ENCODE measurements at places on chromosomes 16 and 17. TPM values are rescaled to one million over a fixed set of nuclear protein-coding genes. Genes with fewer than 3 reads are reported as not detected.

DNA sequence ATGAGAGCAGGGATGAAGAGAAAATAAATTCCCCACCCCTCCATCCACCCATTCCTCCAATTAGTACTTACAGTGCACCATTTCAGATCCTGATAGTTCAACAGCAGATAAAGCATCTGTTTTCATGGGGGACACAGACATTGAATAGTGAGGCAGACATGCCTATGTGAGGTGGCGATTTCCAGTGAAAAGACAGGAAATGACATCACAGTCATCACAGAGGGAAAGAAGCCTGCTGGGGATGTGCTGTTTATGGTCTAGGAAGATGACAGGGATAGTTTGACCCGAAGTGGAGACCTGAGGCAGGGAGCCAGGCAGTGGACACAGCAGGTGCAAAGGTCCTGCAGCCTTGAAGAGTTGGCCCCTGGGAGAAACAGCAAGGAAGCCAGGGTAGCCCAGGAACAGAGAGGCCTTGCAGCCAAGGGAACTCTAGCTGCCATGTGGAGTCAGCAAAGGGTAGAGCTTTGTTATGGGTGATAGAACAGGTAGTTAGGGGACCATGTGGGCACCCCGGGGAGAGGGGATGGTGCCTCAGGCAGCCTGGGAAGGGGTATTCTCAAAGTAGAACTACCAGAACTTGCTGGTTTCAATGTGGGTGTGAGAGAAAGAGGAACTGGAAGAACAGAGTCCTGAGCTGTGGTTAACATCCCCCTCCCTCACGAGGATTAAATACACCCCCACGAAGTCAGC, 256.6 kb downstream of the CPPED1 start:
- peak; percentile 13 for DNase-seq

DNA sequence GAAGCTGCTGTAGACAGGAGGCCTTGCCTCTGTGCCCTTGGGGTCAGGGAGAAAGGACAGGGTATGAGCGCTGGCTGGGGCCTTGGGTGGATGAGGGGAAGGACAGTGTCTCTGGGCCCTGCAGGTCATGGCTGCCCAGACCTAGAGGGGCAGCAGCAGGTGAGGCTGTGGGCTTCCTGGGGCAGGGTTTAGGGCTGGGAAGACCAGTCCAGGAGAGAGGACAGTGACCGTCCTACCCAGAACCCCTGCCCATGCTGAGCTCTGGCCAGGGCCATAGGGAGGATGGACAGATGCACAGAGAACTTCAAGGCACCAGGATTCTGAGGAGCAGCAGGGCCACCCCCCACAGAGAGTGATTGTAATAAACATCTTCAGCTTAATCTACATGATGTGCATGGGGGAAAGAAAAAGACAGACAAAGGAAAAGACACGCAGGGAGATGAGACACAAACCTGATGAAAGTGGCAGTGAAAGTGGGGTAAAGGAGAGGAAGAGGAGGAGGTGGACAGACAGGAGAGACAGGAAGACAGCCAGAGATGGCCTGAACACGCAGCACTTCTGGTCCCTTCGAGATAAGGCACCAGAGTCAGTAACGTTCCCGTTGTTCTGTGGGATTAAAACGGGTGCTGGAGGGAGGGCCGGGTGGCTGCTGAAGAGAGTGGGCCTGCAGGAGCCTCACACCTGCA, 17.5 kb downstream of the FLOT2 start:
- no peak for DNase-seq

- DNase-seq: no peak
Measured at GRCh38 chr16:64445245-64445644, 676.6 kb downstream of the CDH11 start.

- peak; percentile 9 for DNase-seq
Measured at GRCh38 chr16:69644790-69645189, 79.0 kb downstream of the NFAT5 start.

DNA sequence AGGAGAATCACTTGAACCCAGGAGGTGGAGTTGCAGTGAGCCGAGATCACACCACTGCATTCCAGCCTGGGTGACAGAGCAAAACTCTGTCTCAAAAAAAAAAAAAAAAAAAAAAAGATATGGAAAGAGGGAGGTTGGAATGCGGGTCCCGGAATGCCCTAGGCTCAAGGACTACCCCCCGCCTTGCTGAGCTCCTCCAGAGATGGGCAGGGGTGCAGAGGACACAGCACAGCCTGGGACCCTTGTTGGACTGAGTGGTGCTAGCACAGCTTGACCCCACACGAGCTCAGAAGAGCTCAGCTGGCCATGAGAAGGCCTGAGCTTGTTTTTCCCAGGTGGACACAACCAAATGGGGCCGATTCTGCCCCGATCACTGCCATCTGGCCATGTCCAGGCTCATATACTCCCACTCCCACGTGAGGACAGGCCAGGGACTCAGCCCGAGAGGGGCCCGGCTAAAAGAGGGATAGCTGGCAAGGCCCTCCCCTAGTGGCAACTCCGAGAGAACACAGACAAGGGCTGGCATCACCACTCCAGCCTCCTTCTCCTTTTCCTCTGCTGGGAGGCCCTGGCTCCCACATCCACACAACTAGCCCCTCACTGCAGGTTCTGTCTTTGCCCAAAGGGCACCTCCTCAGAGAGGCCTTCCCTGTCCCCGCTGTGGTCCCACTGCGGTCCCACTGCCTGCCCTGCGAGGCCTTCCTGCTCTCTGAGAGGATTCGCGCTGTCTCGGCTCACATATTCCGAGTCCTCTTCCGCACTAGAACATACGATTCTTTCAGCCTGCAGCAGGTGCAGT, 11.0 kb downstream of the SGCA start:
- peak; percentile 41 for DNase-seq

- DNase-seq: no peak
Measured at GRCh38 chr17:83088909-83089308, 9.5 kb downstream of the METRNL start.

DNA sequence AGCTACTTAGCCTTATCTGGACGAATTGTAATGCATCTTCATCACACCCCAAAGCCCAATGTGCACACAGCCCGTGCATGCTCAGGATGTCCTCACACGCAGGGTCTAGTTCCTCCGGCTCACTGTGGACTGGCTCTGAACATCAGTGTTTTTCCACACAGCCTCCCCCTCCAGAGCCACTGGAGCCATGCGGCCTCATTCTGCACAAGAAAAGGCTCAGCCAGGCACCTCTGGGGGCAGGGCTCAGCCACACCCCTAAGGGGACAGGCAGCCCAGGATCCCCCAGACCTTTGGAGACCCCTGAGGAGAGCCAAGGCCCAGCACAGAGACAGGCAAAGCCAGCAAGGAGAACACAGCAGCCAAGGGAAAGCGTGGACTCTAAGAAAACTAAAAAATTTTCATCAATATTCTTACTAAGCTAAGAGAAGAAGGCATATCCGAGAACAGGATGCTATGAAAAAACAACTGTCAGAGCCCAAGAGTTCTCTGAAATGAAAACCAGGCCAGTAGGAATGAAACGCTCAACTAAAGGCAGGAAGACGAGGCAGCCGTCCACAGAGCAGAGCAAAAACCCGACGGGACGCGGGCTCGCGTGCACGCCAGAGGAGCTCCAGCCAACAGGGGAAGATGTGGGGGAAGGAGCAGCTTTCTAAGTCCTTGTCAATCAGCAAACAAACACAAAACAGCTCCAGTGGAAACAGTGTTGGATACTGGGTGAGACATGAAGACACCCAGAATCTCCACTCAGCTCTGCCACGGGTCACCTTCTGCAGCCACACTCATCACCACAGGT, 34.5 kb downstream of the MAP1LC3B start:
- DNase-seq: no peak

DNA sequence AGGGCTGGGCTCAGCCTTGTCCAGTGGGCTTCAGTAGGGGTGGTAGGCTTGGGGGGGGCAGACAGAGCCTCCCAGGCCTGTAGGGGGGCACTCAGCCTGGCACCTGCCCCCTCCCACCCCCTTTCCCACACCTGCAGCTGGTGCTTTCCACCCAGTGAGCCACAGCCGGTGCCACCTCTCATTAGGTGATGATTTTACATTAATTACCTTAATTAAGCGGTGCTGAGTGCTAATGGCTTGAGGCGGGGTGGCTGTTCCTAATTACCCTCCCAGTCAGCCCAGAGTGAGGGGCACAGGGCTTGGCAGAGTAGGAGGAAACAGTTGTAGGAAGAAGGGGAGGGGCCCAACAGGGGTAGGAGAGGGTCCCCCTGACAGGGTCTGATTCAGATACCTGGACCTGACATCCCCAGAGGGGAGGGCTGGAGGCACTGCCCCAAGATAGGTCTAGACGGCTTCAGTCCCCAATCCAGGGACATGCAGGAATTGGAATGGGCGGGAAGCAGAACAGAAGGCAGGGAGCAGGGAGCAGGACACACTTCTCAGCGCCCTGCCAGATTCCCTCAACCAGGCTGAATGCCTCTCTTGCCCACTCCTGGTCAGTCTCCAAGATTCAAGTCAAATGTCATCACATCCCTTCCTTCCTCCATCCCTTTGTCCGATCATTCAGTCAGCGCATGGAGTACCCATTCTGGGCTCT, 26.5 kb upstream of the PHF12 start:
- DNase-seq: no peak

- no peak for DNase-seq
Measured at GRCh38 chr16:70610273-70611223, 35.8 kb upstream of the IL34 start.

- DNase-seq: peak; percentile 75
Measured at GRCh38 chr16:67842509-67843342, 606 bp downstream of the THAP11 start.

- DNase-seq: peak; percentile 76
Measured at GRCh38 chr17:67289181-67289876, 44.3 kb upstream of the HELZ start.

DNA sequence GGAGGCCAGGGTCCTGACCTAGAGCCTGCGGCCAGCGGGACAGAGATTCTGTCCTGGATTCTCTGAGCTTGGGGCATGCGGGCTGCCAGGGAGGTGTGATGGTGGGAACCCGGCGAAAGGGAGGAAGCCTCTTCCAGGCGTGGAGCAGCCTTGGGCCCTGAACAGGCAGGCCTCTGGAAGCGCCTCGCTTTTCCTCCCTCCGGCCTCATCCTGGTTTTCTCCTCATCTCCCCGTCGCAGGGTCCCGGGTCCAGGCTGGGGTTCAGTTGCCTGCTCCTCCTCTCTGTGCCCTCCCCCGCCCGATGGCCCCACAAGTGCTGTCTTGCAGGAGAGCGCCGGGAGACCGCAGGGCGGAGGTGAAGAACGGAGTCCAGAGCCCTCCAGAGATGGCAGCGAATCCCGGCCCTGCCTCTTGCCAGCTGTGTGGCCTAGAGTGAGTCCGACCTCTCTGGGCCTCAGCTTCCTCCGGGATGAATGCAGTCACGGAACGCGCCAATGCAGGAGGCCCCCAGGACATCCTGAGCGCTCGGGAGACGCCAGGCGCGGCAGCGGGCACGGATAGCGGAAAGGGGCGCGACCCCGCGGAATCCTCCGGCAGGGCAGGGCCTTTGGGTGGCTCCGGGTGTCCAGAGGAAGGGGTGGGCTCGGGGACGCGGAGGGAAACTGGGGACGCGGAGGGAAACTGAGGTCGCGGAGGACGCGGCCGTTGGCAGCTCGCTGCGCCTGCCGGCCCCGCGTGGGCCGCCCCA, 553 bp upstream of the RAB11FIP4 start:
- DNase-seq: peak; percentile 11

DNA sequence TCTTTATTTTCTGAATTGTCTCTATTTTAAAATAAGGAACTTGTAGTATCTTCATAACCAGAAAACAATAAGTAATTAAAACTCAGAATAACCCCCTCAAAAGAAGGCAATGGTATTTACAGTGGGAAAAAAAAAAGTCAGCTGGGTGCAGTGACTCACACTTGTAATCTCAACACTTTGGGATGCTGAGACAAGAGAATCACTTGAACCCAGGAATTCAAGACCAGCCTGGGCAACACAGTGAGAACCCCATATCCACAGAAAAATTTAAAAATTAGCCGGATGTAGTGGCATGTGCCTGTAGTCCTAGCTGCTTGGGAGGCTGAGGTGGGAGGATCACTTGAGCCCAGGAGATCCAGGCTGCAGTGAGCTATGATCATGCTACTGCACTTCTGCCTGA, 33.5 kb downstream of the ADAM11 start:
- peak; percentile 56 for DNase-seq

- peak; percentile 92 for DNase-seq
Measured at GRCh38 chr16:67241008-67241900, 6.0 kb downstream of the FHOD1 start.

DNA sequence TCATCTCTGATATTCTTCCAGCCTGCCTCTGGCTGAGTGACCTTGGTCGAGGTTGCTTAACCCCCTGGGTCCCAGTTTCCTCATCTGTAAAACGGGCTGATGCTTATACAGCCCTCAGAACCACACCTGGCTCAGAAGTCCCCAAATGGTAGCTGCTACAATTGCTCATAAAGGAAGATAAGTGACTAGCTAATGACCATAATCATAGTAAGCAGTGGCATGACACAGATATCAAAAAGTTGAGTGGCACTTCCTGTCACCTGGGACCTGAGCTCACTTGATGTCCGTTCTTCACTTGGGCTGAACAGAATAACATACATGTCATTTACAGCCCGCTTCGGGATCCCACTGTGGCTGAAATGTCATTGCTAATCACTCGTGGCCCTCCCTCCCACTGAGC, 1.8 kb downstream of the MGRN1 start:
- no peak for DNase-seq

GRCh38 chr17:33628500-33629346, 335.6 kb upstream of the ASIC2 start:
- no peak for DNase-seq

DNA sequence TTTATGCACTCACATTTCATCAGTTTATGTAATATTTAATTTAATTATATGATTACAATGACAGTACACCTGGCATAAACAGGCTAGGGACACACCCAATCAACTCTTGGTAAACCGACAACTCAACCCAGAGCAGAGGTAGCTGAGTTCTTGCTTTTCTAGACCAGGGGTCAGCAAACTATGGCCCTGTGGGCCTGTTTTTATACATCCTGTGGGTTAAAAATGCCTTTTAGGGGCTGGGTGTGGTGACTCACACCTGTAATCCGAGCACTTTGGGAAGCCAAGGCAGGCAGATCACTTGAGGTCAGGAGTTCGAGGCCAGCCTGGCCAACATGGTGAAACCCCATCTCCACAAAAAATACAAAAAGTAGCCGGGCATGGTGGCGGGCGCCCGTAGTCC, 99.2 kb upstream of the TMEM97 start:
- no peak for DNase-seq

GRCh38 chr16:21263640-21264570, 14.2 kb downstream of the CRYM start:
- peak; percentile 61 for DNase-seq

- DNase-seq: peak; percentile 27
Measured at GRCh38 chr16:20850981-20851380, 44.7 kb downstream of the REXO5 start.

The CD300LB gene
- not detected for total RNA-seq

The CCL3 gene
- not detected for total RNA-seq

The GDPD3 gene
- 0.22 TPM for total RNA-seq

The TEX19 gene
- total RNA-seq: not detected

The GNGT2 gene
- not detected for total RNA-seq

The WDR45B gene
- 87.3 TPM for total RNA-seq

The SHMT1 gene
- total RNA-seq: 3.5 TPM

The HAP1 gene
- not detected for total RNA-seq

The NOD2 gene
- total RNA-seq: not detected

The BOLA2 gene
- total RNA-seq: 5.3 TPM

Measured in GM23248 (cell line).